ENCODE measurements at places on chromosomes 1 and 21.

- DNase-seq: no peak
Observed at GRCh38 chr1:89939059-89939570, 55.8 kb upstream of the ZNF326 start.

DNA sequence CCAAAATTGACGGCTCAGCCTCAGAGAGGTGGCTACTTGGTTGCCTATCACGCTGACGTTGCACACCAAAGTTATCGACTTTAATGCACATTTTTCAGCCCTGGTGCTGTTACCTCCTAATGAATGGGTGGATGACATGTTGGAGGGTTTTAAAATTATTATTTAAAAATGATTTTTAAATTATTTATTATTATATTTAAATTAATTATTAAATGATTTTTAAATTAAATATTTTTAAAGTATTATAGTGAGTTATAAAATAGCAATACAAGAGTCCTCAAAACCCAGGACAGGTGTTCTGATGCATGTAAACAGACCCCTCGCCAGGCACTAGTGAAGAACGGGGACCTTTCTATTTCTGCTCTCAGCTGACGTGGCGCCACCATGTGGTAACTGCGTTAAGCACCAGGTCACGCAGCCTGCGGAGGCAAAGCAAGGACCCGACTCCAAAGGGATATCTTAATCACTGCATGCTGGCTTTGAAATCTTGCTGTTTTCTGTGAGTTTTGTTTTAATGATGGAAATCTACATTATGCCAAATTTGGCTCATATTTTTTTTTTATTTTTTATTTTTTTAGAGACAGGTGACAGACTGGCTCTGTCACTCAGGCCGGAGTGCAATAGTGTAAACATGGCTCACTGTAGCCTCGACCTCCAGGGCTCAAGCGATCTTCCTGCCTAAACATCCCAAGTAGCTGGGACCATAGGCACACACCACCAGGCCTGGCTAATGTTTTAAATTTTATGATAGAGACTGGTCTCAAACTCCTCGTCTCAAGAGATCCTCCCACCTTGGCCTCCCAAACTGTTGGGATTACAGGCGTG lies 22.6 kb downstream of the CASP9 start:
- peak; percentile 9 for DNase-seq

GRCh38 chr1:53254011-53254640 lies 15.8 kb upstream of the MAGOH start:
- no peak for DNase-seq

DNA sequence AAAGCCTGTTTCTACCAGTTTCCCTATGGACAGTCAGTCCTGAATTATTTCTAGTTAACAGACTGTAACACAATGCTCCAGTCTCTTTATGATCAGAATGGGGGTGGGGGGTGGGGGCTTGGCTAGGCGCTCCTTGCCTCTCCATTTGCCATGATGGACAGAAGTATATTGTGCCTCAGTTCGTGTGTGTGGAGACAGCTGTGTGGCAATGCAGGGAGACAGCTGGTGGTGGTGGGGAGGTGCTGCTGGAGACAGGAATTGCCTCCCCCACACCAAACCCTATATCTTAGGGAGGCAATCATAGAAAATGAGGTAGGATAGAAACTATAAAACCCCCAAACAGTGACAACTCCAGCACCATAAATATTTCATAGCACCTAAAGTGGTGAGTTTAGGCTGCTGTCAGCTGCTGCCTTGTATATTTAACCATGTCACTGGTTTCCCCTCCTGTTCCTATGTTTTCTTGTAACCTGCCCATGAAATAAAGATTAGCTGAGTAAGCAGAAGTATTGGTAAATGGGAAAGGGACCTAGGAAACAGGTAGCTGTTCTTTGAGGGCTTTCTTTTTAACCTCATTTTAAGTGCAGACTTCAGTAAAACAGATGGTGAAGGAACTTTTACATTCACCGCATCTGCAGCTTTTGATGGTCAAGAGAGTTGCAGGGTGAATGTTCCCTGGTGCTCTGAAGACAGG lies 3.4 kb downstream of the PLXNA2 start:
- no peak for DNase-seq

GRCh38 chr1:112554411-112554810 lies 45.6 kb downstream of the WNT2B start:
- no peak for DNase-seq

DNA sequence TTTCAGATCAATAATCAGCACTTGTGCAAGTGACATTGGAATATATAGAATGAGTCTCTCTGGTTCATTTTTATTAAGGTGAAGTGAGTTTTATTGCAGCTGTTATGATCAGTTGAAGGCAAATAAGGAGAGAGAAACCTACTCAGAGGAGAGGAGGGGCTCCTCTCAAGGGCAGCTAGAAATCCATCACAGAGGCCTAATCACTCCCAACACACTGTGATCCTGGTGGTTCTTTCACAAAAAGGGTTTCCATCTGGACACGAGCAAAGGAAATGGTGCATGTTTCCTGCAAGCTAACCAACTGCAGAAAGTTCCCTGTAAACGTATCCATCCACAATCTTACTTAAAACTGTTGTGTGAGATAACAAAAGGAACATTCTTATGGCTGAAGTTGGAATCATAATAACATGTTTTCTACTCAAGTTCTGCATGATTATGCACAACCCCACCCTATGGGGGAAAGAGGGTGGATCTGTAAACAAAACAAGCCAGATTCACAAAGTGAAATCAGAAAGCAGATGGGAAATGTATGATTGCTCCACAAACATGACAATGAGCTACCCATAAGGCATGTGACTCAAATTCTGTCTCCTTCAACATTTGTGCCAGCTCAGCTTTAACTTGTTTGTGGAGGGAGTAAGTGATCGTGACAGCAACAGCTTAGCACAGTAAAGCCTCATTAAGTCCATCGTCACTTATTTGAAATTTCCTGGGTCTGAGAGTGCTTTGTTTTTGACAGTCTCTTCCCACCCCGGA lies 141.2 kb upstream of the ST6GALNAC5 start:
- peak; percentile 42 for DNase-seq

DNA sequence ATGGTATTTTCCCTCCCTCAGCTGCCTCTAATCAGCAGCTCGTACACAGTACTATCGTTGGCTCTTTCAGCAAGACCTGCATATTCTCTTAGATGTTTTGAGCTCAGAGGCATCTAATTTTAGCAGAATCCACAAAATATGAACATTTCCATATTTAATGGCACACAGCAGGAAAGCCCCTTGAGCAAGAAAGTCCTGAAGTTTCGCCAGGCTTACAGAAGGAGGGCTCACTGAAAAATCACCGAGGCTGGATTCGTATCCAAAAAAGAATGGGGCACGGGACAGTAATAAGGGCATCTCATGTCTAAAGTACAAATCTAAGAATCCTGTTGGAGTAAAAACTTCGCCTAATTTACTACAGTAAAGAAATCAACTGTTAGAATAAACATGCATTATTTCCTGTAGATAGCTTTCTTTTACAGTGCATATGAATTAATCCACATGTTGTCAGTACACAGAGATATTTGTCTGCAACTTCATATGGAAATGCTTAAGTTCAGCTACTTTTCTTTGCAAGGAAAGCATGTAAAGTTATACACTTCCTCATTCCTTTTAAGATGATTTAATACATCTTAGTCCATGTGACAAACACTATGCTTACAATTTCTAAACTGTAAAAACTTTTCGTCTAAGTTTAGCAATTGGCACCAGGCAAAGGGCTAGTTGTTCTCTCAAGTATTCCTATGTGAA lies 1205.3 kb upstream of the ADGRL4 start:
- DNase-seq: no peak

DNA sequence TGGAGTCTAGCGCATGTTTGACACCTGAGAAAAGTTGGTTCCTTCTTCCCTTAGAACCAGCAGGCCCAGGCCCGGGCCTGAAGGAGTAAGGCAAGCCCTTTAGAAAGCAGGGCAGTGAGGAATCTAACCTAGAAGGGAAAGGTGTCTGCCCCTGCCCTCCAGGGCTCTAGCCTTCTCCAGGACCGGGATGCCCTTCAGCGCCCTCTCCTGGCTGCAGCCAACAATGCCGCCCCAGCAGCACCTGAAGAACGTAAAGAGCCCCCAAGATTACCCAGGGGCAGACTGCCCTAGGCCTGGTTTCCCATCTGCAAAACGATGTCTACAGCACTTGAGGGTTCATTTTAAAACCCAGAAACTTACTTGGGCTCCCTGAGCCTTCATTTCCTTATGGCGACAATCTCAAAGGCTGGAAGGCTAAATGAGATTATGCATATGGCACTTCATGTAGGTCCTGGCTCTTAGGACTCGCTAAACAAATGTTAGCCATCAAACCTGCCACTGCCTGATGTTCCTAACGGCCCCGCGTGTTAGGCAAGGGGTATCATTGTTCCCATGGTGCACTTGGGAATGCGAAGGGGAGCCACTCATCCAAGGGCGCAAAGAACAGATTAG lies 106.7 kb upstream of the KLHDC7A start:
- DNase-seq: no peak

- no peak for DNase-seq
Observed at GRCh38 chr1:173356191-173356762, 120.9 kb upstream of the PRDX6 start.

GRCh38 chr21:39527664-39528381 lies 76.1 kb downstream of the SH3BGR start:
- no peak for DNase-seq
